DMS53 (cell line): ENCODE measurements at places on chromosomes 3 and 15.

DNA sequence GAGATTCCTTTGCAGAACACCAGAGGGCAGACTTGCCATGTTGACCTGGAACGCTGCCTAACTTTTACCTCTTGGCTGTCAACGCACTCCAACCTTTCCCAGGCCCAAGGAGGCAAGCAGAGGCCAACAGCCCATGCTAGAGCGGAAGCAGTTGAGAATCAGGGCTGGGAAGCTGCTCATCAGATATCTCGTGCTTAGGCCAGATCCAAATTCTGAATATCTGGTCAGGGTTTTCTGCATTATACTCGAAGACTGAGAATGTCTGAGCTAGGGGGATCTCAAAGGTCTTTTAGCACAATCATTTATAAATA lies 2.5 kb downstream of the XIRP1 start:
- peak; percentile 74 for DNase-seq

DNA sequence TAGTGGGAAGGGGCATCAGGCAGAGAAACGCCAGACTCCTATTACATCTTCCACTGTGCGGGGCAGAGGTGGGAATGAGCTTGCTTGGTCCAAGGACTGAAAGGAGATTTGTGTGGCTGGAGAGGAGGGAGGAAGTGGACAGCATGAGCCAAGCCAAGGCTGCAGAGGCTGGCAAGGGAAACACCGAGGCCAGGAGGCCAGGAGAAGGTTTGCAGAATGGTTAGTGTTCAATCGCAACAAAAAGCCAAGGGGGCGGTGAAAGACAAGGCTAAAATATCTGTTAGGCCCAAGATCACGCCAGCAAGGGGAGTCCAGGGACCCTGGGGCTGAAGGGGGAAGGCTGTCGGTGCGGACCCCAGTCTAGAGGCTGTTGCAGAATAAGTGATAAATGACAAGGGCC lies 75.8 kb downstream of the CPN2 start:
- DNase-seq: peak; percentile 61

GRCh38 chr3:58163234-58163633 lies 47.5 kb downstream of the DNASE1L3 start:
- DNase-seq: no peak

GRCh38 chr3:127451321-127451720 lies 139.2 kb downstream of the TPRA1 start:
- no peak for DNase-seq

GRCh38 chr3:193052354-193053045 lies 134.8 kb upstream of the MB21D2 start:
- DNase-seq: no peak

GRCh38 chr15:56491110-56491722 lies 26.3 kb upstream of the MNS1 start:
- DNase-seq: peak; percentile 83

DNA sequence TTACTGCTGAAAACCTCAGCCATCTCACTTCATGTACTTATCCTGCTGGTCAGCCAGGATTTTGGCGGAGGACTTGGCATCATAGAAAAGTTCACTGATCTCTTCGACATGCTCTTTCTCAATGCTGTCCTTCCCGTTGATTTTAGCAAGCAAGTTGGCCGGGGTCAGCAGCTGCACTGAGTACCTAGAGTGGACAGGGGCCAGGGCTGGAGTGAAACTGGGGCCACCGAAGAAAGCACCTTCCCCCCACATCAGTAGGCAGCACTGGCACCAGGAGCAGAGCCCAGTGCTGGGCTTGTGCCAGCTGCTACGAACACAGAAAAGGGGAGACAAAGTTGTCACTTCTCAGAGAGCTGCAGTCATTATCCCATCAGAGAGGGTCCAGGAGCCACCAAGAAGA lies 29.0 kb downstream of the SEC61A1 start:
- no peak for DNase-seq

GRCh38 chr3:59237121-59237520 lies 187.3 kb upstream of the CFAP20DC start:
- DNase-seq: no peak

GRCh38 chr3:86948822-86949221 lies 42.1 kb downstream of the VGLL3 start:
- no peak for DNase-seq

DNA sequence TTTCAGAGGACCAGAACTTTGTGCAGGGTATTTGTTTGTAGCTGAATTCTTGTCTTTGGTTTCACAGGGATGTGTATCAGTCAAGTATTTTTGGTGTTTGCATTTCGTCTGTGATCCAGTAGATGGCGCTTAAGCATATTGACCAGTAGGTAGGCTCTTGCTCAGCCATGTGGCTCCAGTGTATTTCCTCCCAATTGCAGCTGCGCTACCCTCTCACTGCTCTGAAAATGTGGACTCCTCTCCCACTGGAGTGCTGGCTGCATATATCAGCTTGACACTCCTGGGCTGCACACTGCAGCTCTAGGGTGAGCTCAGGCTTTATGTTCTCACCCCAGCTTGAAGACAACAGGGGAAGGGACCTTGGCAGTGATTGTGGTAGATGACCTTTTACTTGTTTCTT lies 1264.3 kb upstream of the ALCAM start:
- peak; percentile 73 for DNase-seq

GRCh38 chr3:126807795-126808194 lies 103.8 kb downstream of the CHCHD6 start:
- no peak for DNase-seq
